Activated T-cell treated with anti-CD3 and anti-CD28 coated beads for 48 hours (primary cell): ENCODE measurements at places on chromosomes 1 and 21.

DNA sequence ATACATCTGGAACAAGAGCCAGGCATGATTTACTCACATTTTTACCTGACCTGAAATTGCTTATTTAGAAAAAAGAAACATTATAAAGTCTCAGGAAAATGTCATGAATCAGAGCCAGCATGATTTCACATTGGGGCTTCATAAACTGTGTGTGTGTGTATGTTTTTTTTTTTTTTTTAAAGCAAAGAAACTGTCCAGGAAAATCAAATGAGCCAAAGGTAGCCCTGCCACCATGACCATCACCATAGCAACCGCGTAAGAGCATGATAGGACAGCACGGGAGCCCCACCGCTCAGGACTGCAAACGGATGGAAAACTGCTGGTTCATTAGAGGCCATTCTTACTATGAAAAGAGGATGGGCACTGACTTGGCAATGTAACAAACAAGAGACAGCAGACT lies 139.2 kb downstream of the NTMT2 start:
- no peak for DNase-seq

DNA sequence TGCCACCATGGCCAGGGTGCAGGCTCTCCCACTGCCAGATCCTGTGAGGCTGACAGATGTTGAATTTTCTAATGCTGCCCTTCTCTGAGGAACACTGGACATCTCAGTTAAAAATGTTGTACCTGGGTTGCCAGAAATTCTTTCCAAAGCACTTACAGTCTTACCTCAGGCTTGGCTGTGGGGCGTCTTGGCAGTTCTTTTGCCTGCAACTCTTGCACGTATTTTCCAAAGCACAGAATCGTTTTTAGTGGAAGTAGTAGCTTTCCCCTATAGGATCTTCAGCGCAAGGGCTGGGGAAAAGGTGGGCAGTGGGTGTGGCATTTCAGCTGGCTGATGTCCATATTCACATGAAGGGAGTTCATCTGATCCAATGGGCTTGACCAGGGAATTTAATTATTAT lies 53.9 kb downstream of the EDN2 start:
- DNase-seq = no peak

DNA sequence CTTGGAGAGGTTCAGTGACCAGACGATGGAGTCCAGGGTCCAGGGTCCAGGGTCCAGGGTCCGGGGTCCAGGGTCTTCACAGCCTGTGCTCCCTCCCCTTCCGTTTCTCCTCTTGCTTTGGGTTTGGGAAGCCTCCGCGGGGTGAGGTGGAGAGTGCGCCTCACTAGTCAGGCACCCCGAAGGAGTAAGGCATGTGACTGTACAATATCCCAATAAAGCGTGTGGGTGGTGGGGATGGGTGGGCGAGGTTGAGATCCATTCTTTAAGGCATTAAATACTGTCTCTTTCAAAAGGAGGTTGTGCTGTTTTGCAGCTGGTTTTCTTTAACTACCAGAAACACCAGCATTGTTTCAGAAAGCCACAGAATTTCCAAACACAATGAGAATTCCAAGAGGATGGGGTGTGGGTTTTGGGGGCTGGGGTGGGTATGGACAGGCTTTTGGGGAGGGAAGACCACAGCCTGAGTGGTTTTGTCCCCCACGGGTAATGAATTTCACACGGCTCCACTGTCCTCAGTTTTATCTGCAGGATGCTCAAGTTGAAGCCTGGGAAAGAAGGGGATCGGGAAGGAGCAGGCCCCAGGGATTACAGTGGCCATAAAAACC lies 65.7 kb downstream of the KIF26B start:
- DNase-seq = no peak

DNA sequence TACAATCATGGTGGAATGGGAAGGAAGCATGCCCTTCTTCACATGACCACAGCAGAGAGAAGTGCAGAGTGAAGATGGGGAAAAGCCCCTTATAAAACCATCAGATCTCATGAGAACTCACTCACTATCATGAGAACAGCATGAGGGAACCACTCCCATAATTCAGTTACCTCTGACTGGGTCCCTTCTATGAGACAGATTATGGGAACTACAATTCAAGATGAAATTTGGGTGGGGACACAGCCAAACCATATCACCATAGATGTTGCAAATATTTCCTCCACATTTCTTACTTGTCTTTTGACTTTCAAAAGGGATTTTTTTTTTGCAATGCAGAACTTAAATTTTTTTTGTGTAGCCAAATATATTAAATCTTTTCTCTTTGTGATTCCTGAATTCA lies 14.8 kb downstream of the SH3BGR start:
- DNase-seq = no peak

- DNase-seq = no peak
Measured at GRCh38 chr1:171472183-171472647, 13.1 kb upstream of the PRRC2C start.

DNA sequence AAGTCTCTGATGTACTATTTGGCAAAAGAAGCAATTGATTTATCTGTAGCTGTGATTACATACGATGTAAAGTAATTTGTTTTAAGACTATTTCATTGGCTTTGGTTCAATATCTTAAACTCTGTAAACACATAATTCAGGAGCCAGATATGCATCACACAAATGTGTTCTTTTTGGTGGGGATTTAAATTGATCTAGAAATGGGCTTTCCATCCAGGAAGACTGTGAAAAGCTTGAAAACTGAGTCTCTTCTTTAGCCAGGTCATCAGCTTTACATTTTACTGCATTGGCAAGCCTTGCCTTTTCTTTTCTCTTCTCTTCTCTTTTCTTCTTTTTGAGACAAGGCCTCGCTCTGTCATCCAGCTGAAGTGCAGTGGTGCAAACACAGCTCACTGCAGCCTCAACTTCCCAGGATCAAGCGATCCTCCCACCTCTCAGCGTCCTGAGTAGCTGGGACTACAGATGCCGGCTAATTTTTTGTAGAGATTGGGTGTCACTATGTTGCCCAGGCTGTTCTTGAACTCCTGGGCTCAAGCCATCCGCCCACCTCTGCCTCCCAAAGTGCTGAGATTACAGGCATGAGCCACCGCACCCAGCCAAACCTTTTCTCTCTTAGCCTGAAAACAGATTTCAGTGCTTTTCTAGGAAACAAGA lies 1.4 kb downstream of the RCAN3 start:
- peak; percentile 31 for DNase-seq

DNA sequence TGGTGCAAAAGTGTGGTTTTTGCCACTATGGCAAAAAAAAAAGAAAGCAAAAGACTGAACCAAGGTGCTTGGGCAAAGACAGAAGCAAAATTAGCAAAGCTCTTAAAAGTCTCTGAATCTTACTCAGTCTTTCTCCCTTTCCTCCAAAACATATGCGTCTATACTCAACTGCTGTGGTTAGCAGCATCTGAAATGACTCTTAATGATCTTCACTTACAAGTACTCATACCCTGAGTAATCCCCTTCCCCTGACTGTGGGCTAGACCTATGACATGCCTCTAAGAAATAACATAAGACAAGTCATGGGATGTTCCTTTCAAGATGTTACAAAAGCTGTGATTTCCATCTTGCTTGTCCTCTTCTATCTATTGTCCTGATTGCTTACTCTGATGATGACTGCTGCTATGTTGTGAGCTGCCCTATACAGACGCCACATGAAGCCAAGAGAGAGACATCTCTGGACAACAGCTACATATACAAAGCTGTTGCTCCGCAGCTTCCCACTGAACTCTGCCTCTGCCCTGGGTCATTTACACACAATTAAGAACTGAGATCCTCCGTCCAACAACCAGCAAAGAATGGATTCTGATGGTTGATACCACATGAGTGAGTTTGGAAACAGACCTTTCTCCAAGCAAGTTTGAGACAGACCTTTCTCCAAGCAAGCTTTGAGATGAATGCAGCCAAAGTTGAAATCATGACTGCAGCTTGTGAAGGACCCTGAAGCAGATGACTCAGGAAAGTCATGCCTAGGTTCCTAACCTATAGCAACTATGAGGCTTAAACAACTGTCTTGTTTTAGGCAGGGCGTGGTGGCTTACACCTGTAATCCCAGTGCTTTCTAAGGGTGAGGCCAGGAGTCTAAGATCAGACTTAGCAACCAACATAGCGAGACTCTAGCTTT lies 55.2 kb downstream of the PUM1 start:
- no peak for DNase-seq

DNA sequence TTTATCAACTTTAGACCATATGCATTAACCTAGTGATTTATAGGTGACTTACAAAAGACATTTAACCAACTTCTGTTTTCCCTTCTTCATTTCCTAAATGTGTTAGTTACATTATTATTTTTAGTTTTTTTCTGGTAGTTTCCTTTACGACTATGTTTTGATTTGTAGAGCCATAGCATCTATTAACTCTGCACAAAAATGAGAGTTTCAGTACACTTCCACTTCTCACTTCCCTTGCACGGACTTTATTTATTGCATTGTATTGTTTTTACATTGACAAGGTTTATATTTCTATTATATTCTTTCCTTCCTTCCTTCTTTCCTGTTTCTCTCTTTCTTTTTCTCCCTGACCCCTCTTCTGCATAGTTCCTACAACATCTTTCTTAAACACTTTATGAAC lies 14.7 kb downstream of the PKN2 start:
- DNase-seq = no peak

DNA sequence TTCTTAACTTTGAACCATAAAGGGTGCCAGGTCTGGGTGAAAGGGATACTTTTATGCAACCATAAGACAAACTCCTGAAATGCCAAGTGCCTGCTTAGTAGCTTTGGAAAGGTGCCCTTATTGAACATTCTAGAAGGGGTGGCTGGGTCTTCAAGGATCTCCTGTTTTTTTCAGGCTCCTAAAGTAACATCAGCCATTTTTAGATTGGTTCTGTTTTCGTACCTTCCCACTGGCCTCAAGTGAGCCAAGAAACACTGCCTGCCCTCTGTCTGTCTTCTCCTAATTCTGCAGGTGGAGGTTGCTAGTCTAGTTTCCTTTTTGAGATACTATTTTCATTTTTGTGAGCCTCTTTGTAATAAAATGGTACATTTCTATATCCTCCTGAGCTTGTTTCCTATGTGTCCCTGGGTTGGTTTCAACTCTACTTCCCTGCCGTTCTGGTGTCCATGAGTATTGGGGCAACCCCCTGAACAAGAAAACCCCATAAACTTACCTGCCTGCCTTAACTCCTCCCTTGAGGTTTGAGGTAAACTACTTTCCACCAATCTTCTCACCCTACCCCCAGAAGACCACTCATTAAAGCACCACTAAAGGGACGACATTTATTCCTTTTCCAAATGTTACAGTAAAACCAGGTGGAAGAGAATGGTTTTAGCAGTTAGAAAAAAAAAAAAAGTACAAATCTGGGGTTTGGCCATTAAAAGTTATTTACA lies 2.6 kb downstream of the MARCKSL1 start:
- DNase-seq = no peak

- no peak for DNase-seq
Measured at GRCh38 chr1:230937371-230937770, 41.3 kb downstream of the TTC13 start.

GRCh38 chr1:240090014-240090413 lies 1.7 kb upstream of the FMN2 start:
- no peak for DNase-seq

DNA sequence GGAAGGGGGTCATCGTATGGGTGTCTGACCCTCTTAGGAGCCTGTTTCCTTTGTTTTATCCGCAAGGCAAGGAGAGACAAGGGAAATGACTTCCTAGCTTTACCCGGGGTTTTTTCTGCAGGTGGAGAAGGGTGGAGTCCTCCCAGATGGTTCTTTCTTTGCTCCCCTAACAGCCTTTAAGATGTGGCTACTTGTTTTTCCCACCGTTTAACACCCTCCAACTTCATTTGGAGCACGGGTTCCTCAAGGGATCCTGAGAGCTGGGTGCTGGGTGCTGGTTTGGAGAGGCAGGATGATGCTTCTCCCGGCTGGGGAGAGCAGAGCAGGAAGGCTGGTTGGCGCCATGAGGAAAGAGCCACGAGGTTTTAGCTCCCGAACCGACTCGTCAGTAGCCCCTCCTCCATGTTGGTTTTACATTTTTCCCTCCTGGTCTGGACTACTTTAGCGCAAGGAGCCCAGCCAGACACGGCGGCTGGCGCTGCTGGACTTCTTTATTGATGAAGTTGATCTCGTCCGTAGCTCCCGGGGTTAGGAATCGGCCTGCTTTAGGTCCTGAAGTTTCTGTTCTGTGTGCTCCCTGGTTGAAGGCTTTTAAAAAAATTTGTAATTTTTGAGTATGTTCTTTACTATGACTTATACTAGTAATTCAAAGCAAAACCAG lies 1.4 kb downstream of the UCK2 start:
- peak; percentile 12 for DNase-seq

DNA sequence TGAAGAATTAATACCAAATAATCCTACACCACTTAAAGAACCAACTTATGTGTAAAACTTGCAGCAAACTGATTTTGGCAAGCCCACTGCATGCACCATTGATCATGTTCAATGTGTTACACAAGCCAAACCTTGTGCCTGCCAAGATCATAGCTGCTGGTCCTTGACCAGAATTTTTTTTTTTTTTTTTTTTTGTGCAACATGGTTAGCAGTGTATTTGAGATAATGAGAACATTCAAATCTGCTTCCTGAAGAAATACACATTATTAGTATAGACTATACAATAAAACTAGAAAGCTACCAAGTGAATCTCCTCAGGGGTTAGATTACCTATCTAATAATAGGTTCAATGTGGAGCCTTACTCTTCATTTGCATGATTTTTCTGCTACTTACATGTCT lies 421.0 kb downstream of the MRPL39 start:
- no peak for DNase-seq

- no peak for DNase-seq
Measured at GRCh38 chr1:9366298-9366697, 73.6 kb downstream of the SPSB1 start.

DNA sequence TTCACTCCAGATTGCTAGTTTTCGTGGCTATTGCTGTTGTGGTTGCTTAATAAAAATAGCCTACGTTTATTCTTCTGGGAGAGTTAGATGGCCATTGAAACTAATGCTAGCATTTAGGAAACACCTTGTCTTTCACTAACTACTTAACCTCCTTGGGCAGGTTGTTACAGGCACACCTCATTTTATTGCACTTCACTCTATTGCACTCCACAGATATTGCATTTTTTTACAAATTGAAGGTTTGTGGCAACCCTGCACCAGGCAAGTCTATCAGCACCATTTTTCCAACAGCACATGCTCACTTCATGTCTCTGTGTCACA lies 11.3 kb upstream of the MARK1 start:
- DNase-seq = no peak

- DNase-seq = no peak
Measured at GRCh38 chr1:218479436-218480115, 134.4 kb downstream of the TGFB2 start.

DNA sequence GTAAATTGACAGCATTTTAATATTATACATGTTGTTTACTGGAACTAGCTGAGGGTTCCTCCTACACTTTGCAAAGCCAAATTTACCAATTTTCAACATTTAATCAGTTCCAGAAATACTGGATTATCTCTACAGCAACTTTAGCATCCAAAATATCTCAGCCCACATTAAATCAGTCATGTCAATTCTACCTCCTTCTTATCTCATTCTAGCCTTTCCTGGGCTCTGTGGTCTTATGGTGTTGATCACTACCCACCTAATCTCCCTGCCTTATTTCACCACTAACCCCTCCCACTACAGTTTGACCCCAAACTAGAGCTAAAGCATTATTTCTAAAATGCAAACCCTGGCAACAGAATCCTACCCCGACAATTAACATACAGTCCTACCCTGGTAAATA lies 3.3 kb downstream of the OMA1 start:
- no peak for DNase-seq

GRCh38 chr1:203364094-203364801 lies 13.3 kb upstream of the FMOD start:
- DNase-seq = no peak
